ENCODE measurements at places on chromosomes 4 and X.

DNA sequence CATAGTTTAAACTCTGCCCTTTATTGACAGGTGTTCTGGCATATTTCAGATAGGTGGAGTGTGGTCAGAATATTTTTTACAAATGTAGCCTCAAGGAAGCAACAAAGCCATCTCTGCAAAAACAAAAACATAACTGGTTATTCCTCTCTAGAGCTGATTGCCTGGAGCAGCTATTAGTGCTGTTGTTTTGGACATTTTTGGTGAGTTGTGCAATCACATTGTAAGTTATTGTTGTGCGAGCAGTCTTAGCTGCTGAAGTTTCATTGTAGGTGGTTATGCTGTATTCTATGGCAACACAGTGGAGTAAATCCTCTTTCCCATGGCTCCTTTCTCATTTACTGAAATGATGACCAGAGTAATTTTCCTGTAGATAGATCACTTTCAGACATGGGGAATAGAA lies 1413.0 kb downstream of the PCDH7 start:
- no peak for DNase-seq

DNA sequence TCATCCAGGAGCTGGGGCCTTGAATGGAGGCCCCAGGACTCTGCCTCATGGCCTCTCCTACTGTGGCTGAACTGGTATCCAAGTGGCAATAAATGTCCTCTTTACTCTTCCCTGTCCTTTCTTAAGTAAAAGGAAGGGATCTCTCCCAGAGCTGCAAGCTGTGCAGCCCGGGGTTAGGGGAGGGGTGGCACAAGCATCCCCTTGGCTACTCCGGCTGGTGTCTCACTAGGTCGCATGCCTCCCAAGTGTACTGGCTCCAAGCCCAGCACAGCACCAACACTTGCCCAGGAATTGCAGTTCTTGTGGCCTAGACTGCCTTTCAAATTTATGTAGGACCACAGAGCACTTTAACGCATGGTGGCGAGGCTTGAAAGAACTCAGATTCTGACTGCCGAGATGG lies 44.7 kb upstream of the MED14 start:
- DNase-seq, result no peak

- peak; percentile 57 for DNase-seq
These were observed 95.9 kb downstream of the RASL11B start for GRCh38 chr4:52957835-52958631.

DNA sequence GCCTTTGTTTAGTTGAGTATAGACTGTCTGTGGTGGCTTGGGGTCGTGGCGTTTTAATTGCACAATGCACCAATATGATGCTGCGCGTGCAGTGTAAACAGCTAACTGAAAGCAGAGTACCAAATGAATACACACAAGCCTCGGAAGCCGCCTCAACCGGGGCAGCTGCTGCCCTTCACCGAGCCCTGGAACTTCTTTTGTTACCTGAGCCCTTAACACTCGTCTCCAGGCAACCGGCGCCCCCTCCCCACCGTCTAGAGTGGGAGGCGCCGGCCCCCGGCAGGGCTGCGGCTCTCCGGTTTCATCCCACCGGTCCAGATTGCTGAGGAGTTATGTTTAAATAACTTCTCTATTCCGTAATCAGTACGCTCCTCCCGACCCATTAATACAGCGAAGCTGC lies 173.2 kb upstream of the TBL1X start:
- DNase-seq, result peak; percentile 48

DNA sequence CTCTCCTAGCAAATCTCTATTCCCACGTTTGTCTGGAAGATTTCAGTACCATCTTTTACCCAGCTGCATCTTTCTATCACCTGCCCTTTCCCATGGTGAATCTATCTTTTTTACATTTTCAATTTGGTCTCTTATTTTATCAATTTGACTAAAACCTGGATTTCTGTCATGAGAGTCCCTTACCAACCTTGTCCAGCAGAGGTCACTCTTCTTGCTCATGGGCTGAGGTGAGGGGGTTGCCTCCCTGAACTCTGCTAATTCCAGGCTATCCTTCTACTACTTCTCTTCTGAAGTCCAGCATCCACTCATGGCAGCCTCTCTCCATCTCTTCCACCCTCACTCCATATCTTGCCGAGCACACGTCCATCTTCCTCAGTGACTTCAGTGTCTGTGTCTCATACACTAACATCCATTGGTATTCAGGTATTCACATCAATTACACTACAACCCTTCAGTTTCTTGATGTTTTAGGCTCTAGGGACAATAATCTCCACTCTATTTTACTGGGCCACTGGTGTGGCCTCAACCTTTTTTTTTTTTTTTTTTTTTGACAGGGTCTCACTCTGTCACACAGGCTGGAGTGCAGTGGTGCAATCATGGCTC lies 17.8 kb upstream of the ZNF827 start:
- DNase-seq, result peak; percentile 40

DNA sequence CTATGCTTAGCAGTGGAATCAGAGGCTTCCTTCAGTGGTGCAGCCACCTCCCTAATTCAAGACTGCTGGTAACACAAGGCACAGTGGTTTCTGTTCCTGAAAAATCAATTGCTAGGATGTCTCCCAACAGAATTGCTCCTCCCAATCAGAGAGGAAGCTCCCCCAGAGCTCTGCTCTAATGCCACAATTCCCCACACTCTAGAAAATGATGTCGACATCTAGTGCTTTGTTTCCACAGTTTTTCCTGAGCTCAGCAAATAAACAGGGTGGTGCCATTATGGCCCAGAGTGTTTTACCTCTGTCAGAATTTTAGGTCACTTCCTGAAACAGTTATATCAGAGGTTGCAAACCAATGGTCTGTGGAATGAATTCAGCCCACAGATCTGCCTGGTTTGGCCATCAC lies 24.7 kb downstream of the TAB3 start:
- no peak for DNase-seq

DNA sequence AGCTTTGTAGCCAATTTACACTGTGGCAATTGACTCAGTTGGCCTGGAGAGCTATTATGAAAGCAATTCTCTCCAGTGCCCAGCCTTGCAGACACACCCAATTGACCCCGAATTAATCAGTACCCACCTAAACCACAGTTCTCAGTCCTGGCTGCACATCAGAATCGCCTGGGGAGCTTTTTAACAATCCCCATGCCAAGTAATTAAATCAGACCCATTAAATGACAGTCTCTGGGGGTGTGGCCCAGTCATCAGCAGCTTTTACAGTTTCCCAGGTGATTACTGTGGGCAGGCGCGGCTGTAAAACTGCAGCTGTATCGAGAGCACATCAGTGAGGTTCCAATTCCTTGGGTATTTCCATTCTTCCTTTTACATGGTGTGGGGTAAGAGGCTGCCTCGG lies 460.9 kb upstream of the FAT1 start:
- no peak for DNase-seq

- DNase-seq, result no peak
These were observed 37.6 kb downstream of the FGFRL1 start for GRCh38 chr4:1048773-1049590.

GRCh38 chrX:49308604-49309269 lies 5.3 kb downstream of the GAGE10 start:
- DNase-seq, result no peak

DNA sequence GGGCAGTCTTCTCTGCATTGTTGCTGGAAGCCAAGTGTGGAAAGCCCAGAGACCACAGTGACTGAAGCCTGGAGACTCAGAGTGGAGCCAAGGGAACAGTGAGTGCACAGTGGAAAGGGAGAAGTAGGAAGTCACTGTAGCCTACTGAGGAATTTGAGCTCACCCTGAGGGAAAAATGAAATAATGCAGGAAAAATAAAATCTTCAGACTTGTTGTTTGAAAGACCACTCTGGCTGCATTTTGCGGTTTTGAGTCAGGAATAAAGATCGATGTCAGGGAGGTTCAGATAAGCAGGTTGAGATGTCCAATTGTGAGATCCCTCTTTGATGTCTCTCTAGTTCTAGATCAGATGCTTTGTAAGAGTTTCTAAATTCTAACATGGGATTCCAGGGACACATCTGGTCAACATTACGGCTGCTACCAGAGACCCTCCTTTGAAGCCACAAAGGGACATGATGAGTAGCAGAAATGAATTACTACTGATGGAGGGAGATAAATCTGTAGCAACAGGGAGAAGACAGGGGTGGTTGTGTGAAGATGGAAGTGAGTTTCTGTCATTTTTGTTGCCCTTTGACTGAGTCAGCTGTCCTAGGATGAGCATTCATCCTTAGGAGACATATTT lies 8.4 kb downstream of the ADH4 start:
- DNase-seq, result no peak

DNA sequence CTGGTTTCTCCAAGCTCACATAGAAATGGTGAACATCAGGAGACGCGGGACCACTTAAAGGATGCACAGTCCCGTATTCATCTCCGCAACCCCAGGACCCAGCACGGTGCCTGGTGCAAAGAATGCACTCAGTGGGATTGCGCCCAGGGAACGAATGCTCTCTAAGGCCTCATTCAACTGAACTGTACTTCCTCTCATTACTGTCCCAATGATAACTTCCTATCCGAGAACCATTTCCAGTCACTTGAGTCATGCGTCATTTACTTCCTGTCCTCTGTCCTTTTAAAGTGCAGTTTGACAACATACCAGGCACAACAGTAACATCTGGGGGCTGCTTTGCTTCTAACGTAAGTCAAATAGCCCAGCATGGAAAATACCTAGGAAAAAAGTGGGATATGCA lies 75.7 kb downstream of the RBM47 start:
- DNase-seq, result no peak

- DNase-seq, result no peak
These were observed 69.7 kb downstream of the ANKRD50 start for GRCh38 chr4:124642846-124643245.

- DNase-seq, result no peak
These were observed 342.6 kb upstream of the VCX start for GRCh38 chrX:7500386-7500785.

DNA sequence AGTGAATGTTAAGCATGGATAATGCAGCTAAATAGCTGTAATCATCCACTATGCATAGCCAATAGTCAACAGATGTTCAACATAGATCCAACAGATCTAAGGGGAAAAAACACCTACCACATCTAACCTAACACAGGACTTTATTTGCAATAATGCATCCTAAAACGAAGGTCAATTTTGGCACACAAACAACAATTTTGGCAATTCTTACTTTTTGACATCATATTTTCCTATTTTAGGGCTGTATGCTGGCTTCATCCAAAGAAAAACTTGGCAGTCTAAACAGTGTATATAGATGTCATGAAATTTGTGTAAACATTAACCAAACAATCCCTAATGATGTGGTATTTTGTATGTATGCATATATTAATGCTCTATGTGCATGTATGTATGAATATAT lies 33.2 kb downstream of the UNC5C start:
- no peak for DNase-seq

DNA sequence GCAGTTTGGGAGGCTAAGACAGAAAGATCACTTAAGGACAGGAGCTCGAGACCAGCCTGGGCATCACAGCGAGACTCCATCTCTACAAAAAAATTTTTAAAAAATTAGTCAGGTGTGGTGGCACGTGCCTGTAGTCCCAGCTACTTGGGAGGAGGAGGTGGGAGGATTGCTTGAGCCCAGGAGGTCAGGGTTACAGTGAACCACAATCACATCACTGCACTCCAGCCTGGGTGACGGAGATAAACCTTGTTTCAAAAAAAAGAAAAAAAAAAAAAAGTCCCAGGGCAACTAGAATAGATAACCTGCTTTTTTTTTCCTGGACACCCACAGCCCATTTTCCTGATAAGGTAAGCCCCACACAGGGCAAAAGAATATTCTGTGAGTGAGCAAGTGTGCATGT lies 96.3 kb downstream of the C4orf51 start:
- DNase-seq, result no peak

DNA sequence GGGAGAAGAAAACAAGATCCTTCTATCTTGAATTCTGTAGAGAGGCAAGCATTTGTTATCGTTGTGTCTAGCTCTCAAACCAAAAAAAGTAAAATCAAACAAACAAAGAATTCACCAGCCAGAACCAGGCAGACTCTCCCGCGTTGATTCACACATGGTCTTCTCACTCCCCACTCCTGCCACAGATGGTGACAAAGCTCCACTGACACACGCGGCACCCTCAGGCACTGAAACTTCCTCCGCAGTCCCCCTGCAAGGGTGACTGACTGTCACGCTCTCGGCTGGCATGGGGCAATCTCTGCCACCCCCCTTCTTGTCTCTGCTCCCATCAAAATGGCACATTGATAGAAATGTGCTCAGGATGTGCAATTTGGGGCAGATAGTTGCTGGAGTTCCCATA lies 304.9 kb downstream of the DHX15 start:
- DNase-seq, result no peak

DNA sequence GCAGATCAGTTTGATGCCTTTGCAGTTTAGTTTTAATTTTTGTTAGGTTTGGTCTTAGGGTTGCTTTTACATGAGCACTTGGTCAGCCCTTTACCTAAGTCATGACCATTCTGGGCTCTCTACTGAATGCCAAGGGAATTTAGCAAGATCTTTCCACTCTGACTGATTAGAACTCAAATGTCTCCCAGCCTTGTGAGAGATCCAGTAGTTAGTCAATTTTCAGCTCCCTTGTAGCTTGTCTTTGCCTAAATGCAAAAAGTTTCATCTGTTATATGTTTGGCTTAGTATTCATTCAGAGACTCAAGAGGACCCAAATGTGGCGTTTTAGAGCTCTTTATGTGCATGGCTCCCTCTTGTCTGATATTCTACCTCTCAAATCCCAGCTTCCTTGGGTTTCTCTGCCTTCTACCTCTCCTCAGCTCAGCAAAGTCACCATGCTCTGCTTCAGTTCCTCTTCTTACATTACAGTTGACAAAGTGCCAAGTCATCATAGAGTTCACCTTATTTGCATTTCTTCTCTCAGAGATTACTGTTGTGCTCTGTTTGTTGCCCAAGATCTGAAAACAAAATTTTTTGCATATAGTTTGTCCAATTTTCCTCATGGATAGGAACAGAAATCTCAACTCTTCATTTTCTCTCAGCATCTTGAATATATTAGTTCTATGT lies 17.5 kb upstream of the JAKMIP1 start:
- no peak for DNase-seq

- no peak for DNase-seq
These were observed 1248.1 kb downstream of the RAPGEF2 start for GRCh38 chr4:160350944-160351343.

DNA sequence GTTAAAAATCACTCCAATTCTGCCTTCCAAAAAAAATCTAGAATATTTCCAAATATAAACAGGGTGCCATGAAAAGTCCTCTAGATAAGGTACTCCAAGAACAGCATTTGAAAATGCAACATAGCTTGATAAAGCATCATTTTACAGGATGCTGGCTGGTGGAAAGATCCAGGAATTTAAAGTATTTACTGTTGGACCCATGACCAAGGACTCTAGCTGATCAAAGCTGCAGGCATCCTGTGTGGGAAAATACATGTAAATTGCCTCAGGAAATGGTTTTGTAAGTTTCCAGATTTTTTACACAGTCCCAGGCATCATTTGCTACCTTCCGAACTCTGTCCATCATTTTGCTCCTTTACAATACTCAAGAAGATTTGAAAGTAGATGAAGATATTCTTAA lies 164.4 kb downstream of the GRIA3 start:
- no peak for DNase-seq

- DNase-seq, result no peak
These were observed 51.4 kb upstream of the GABRE start for GRCh38 chrX:152025656-152026440.

GRCh38 chr4:109589605-109590004 lies 29.6 kb downstream of the MCUB start:
- DNase-seq, result no peak

All from retina (tissue), 1 donor.